Caki2 (cell line): ENCODE measurements at places on chromosomes 4 and X.
A peak's percentile ranks its signal among the peaks of the same experiment; 100 is the strongest.

GRCh38 chr4:111664308-111664945, 480.8 kb upstream of the FAM241A start:
- no peak for DNase-seq

DNA sequence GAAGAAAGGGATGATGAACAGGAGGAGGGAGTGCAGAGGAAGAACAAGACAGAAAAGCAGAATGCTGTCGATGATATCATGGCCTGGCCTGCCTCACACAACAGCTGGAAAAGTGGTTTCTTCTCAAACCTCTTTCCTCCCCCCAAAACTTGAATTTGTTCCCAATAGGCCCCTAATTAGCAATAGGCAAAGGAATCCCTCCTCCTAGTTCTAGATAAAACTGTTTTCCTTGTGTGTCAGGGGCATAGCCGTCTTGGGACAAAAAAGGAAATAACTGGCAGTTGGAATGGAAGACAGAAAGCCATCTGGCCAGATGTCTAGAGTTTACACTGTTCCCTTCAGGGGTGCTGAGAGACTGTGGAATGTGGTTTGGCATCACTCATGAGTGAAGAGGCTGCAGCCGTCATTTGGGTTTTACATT, 177.8 kb upstream of the C1QTNF7 start:
- DNase-seq, result no peak

DNA sequence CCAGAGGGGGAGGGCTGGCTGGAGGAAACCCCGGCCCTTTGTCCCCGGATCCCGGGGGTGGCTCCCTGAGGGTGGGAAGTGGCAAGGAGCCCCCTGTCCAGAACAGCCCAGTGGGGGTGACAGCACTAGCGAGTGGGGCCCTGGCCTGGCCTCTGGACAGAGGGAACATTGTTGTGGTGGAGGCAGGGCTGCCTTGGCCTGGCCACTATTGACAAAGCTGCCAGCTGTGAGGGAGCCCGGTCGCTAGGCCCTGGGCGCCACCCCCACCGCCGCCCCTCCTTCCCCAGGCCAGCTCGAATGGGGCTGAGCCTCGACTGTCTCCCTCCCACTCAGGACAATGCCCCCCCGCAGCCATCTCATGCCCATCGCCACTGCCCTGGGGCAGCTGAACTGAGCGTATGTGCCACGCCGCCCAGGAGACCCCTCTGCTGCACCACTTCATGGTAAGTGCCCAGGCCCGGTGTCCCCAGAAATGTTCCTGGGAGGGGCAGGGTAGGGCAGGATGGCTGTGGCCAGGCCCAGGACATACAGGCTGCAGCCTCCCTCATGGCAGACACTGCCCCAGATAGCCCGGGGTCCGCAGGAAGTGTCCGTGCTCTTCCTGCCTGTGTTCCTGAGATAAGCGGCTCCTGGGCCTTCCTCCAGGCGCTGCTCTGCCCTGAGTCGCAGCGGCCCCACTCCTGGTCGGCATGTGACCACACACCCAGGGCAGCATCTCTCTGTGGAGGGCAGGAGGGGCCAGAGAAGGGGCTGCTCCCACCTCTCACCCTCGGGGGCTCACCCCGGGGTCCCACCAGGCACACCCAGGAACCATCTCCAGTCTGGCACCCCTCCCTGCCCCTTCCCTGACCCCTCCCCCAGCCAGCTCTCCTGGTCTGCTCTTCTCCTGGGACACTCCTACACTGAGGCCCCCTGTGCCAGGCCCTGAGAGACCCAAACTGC, 1.4 kb downstream of the PLXNB3 start:
- no peak for DNase-seq

DNA sequence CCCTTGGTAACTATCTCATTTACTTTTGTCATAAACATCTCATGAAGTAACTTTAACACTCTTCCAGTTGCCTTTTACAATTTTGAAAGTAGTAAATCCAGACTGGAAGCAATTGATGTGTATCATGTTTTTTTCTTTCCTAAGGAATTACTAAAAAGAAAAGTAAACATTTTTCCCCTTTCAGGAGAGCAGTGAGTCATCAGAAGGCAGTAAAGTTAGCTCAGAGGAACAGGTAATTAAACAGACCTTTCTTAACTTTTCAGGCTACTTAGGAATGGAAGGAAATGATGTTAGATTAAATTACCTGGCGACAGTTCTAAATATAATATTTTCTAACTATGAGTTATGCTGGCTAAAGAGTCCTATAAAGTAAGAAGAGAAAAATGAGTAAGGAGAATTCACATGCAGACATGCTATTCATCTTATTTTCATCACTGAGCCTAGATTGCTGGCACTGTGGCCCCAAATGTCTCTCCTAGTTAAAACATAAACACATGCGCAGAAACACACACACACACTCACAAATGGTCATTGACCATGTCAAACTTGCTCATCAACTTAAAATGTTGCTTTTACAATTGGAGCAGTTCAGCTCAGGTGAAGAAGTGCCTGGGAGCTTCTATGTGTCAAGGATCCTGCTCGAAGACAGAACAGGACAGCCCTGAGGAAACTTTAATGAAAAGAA, 9.3 kb downstream of the DMP1 start:
- DNase-seq, result peak; percentile 61

DNA sequence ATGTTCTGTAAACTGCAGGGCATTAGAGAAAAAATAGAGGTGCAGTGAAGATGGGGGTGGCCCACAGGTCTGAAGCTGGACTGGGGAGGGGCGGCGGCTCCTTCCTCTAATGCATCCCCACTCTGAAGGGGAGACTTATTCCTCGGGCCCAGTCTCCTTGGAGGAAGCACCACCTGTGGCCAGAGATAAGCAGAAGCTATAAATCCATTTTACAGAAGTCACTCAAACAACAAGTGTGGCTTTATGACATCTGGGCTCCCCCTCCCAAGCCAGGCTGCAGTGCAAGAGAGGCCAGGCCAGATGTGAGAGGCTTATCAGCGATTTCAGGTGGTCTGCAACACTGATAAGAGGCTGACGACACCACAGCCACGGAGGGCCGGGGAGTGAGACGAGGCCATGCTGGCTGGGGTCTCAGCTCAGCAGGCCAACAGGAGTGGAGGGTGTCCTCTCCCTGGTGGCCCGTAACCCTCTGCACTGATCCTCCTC, 15.8 kb downstream of the CYTL1 start:
- no peak for DNase-seq

GRCh38 chr4:101356928-101357327, 9.6 kb upstream of the PPP3CA start:
- DNase-seq, result peak; percentile 79

DNA sequence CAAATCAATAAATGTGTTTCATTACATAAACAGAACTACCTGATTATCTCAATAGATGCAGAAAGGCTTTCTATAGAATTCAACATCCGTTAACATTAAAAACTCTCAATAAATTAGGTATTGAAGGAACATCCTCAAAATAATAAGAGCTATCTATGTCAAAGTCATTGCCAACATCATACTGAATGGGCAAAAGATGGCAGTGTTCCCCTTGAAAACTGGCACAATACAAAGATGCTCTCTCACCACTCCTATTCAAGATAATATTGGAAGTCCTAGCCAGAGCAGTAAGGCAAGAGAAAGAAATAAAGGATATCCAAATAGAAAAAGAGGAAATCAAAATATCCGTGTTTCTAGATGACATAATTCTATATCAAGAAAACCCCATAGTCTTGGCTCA, 466.4 kb downstream of the MAGEE1 start:
- DNase-seq, result no peak

DNA sequence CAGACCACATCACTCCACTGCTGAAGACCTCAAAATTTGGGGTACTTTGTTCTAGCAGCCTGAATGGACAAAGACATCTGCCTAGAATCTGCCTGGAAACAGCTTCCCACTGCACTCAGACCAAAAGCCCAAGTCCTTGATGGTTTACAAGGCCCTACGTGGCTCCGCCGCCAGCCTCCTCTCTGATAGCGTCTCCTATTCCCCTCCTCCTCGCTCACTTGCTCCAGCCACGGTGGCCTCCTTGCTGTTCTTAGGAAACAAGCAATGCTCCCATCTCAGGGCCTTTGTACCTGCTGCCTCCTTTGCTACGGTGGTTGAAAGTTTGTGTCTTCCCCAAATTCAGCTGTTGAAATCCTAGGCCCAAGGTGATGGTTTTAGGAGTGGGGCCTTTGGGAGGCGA, 34.7 kb upstream of the SORCS2 start:
- no peak for DNase-seq

GRCh38 chrX:113759422-113759821, 824.5 kb upstream of the HTR2C start:
- no peak for DNase-seq

DNA sequence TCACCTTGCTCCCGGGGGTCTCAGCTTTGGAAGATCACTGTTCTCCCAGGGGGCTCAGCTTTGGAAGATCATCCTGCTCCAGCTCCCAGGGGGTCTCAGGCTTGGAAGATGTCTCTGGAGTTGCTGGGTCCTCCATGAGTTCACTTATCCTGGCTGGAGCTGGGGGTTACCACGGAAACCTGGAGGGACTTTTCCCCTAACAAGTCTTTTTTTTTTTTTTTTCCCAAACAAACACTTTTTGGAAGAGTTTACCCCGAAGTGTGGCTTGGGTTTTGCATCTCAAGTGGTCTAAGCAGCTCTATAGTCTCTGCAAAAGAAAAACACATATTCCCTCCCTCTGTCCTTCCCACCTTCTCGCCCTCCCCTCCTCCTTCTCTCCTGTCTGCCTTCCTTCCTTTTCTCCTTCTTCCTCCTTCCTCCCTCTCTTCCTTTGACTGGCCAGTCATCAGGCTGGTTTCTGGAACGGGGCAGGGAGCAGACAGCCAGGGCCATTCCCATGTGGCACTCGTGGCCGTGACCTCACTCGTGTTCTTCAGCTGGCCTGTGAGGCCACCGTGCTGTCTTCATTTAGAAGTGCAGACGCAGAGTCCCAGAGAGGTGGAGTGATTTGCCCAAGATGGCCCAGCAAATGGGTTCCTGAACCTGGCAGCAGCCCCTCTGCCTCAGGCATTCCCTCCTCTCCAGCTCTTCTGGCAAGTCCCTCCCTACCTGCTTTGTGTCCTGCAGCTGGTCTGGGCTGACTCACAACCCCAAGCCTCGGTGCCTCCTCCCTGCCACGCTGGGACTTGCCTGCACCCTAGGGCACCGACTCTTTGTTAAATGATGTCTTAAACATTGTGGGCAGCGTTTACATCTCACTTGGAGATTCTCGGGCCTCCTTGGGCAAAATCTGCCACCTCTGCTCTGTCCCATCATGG, 25.9 kb upstream of the HMX1 start:
- no peak for DNase-seq

DNA sequence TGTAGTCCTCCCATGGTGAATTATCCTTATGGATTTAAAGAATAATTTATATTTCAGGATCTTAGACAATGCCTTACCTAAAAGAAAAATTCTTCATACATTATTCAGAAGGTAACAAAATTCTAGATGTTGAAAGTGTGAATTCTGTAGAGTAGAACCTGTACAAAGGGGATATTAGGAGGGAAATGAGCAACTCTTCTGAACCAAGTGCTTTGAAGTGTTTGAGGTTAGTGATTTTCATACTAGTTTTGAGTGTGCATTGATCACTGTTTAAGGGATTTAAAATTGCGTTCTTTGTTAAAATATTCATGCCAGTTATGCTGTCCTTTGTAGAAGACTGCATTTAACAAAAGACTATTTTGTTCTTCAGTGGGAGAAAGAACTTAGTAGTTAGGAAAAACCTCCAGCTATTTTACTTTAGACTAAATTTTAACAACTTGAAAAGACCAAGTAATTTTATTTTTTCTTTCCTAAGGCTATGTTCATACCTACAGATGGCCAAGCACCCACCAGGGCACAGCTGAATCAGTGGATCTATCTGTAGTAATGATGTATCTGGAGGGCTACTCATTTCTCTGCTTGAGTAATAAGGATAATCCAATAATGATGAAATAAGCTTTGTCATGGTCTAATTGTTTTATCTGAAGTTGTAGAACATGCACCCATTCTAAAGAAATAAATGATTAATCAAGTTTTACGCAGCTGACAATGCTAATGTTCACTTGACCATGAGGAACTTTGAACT, 134.3 kb upstream of the RPS6KA6 start:
- DNase-seq, result no peak

DNA sequence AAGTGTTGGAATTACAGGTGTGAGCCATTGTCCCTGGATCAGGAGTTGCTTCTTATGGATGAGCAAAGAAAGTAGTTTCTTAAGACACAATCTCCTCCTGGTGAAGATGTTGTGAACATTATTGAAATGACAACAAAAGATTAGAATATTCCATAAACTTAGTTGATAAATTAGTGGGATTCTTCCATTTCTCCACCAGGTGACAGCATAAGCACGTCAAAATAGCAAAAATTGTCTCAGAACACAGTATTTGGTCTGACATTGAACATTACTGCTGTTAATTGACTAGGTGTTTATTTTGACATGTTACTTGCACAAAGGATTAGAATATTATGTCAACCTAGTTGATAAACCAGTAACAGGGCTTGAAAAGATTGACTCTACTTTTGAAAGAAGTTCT, 21.6 kb downstream of the CLDN34 start:
- DNase-seq, result no peak

- DNase-seq, result no peak
Observed at GRCh38 chr4:2484993-2485392, 16.1 kb downstream of the RNF4 start.

DNA sequence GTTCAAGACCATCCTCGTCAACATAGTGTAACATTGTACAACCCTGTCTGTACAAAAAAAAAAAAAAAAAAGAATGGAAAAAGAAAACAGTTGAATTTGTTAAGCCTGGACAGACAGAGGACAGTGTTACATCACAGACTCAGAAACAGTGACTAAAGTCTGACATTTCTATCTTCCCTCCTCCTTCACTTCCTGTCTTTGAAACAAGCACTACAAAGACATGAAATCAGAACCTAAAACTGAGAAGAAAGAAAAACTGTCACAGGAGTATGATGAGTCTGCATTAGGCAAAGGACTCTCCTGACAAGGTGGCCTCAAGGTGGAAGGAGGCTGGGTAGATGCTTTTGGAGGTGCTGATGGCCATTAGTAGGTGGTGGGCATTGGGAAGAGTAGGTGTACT, 126.7 kb downstream of the RBM47 start:
- no peak for DNase-seq

- no peak for DNase-seq
Observed at GRCh38 chr4:18686338-18687037, 664.9 kb upstream of the LCORL start.

- no peak for DNase-seq
Observed at GRCh38 chr4:3792813-3793212, 26.6 kb downstream of the ADRA2C start.

DNA sequence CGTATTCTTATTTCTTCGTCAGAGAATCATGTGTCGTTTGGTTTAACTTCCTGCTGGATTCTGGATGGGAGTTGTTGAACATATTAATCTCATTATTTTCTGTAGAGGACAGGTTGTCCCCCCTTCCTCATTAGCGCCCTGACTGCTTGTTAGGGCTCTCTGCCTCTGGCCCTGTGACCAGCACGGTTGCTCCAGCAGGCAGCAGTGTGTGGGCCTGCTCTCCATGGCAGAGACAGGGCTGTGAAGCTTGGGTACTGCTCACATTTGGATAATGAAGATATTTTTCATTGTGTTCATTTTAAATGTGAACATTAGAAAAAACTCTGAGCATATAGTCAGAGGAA, 102.7 kb downstream of the KLHL8 start:
- DNase-seq, result no peak

- no peak for DNase-seq
Observed at GRCh38 chr4:182048871-182049270, 194.3 kb upstream of the TENM3 start.

- DNase-seq, result no peak
Observed at GRCh38 chrX:9516635-9517034, 51.8 kb downstream of the TBL1X start.

GRCh38 chr4:84407554-84408407, 91.3 kb downstream of the NKX6-1 start:
- no peak for DNase-seq

- DNase-seq, result peak; percentile 41
Observed at GRCh38 chrX:68698942-68699341, 51.5 kb downstream of the STARD8 start.
